ENCODE measurements at places on chromosomes 4 and X.

- DNase-seq, result no peak
Measured at GRCh38 chr4:38255572-38255971, 295.4 kb downstream of the PTTG2 start.

- DNase-seq, result no peak
Measured at GRCh38 chr4:118898684-118899138, 10.1 kb downstream of the SYNPO2 start.

DNA sequence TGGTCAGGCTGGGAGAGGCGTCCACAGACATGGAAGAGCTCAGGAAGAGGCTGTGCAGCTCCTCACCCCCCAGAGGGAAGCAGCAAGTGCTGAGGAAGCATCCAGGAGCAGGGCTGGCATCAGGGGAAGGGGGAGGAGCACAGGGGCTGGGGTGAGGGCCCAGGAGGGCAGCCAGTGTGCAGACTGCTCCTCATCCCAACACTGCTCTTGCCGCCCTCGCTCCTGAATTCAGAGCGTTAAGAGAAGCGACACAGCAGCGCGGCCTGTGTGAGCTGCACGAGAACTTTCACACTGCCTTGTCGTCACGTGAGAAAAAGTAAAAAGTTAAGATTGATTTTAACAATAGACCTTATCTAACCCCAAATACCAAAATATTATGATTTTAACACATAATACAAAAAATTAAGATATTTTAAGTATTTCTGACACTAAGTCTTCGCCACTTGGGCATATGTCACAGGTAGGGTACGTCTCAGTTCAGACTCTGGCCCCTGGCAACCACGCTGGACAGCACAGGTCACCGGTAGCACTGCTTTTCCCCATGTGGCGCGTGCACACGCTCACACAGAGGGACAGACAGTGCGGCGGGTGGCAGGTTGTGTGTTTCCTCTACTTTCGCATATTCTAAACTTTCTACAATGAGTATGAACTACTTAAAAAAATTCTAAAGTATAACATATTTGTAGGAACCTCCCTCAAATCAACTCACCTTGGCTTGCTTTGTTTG, 19.7 kb downstream of the NOP14 start:
- no peak for DNase-seq

DNA sequence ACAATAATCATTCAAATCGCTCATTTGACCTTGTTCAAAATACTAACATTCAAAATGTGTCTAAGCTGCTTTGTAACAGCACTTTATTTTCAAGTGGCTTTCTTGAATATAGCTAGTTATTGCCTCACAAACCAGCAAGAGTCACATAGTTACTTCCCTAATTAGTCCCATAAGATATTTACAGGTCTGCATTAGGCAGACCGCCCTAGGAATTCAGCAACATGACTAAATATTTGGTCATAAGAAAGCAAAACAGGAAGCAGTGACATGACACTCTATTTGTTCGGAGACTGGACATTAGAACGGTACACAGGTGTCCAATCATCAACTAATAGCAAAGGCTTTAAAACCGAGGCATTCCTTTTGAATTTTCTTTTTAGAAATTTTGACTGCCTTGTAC, 262.0 kb downstream of the COL25A1 start:
- no peak for DNase-seq

- no peak for DNase-seq
Measured at GRCh38 chr4:60617731-60618130, 582.4 kb upstream of the ADGRL3 start.

DNA sequence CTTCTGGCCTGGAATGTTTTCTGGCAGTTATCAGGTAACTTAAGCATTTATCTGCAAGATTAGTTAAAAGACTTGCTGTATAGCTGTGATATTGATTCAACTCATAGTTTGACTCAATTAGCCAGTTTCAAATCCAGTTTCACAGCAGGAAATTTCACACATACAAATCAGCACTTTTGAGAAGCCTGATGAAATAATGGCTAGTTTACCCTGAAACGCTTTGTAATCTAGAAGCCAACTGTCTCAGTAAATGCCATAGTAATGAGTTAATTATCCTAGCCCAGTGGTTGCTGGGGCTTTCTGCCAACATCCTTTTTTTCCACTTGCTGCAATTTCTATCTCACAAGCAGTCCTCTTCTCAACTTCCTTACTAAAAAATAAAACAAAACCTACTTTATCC, 53.1 kb downstream of the ARHGEF38 start:
- DNase-seq, result no peak

GRCh38 chrX:69131886-69132285, 33.4 kb downstream of the PJA1 start:
- DNase-seq, result no peak

- DNase-seq, result no peak
Measured at GRCh38 chrX:16100673-16101072, 22.7 kb upstream of the GRPR start.

DNA sequence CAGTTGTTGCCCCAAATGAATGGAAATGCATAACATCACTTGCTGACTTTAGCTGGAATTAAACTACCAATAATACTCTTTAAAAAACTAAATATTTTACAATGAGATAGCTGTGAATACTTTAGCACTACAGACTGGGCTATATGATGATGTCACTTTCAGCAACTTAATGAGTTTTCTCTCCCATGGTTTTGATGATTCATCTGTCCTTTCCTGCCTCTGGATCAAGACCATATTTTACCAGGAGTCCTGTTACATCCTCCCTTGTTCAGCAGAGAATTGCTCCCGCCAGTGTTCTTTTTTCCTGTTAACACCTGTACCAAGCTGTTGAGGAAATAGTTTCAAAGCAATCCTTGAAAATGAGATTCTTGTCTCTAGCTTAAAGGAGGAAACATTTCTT, 543.0 kb downstream of the SPRY1 start:
- no peak for DNase-seq

DNA sequence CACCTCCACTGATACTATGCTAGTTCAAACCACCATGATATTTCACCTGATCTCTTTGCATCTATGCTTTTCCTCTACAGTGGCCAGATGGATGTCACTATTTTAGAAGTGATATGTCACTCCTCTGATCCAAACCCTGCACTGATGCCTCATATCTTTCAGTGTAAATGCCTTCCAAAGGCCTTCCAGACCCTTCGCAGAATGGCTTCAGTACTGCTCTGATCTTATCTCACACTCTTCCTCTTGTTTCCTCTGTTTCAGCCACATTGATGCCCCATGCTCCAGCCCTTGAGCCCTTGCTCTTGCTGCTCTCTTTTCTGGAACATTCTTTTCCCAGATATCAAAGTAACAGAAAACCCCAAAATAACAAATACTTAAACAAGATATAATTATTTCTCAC, 17.9 kb downstream of the MID1IP1 start:
- DNase-seq, result no peak

DNA sequence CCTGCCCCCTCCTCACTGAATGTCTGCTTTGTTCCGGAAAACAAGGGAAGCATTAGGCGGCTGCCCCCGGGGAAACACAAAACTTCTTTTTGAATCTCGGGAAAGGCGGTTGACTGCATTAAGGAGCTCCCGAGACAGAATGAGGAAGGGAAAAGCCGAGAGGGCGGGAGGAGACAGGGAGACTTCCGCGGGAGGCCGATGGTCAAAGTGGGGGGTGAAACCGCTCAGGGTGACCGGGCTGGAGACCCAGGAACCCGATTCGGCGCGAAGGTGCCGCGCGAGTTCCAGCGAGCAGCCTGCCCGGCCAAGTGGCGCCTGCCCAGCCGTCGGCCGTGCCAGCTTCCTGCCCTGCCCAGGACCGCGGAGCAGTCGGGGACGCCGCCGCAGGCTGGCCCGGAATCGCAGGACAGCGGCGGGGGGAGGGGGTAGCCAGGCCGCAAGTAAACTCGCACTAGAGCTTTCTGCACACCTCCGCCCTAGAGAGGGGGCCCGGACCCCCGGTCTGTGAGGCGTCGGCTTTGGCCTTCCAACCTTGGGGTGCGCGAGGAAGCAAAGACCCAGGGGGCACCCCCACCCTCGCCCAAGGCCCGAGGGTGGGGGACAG, 55.1 kb upstream of the BCOR start:
- DNase-seq, result no peak

DNA sequence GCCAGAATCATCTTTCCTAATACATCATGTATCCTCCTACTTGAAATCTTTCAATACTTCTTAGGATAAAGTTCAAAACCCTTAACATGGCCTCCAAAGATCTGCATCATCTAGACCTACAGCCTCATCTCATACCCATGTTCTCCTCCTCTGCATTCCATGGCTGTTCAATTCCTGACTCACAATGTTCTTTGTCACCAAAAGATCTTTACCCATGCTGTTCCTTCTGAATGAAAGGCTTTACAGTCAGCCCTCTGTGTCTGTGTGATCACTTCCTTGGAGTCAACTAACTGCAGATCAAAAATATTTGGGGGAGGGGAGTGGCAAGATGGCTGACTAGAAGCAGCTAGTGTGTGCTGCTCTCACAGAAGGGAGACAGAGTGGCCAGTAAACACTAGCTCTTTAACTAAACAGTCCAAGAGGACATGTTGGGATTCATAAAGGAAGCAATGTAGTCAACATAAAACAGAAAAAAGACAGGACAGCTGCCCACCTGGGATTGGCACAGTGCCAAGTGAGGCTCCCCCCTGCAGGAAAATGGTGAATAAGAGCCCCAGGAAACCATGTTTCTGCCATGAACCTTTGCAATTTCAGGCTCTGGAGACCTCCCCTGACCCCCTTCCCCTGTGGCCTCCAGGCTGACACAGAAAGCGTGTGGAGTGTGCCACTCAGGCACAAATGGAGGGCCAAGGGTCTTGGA, 31.9 kb downstream of the CBR4 start:
- no peak for DNase-seq

DNA sequence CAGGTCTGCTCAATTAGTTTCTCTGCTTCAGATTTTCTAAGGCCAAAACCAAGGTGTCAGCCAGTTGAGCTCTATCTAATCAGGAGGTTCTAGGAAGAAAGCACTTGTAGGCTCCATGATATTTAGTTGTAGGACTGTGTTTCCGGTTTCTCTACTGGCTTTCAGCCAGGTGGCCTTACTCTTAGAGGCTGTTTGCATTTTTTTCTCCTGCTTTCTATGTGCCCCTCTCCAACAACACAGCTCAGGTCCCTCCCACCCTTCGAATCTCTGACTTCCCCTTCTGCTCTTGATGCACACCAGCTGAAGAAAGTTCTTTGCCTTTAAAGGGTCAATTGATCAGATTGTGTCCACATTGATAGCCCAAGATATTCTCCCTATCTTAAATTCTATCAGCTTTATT, 245.2 kb downstream of the RAB28 start:
- DNase-seq, result no peak

GRCh38 chrX:115284877-115285276, 4.6 kb upstream of the LUZP4 start:
- DNase-seq, result no peak

- DNase-seq, result no peak
Measured at GRCh38 chrX:66912417-66912816, 273.5 kb upstream of the EDA2R start.

DNA sequence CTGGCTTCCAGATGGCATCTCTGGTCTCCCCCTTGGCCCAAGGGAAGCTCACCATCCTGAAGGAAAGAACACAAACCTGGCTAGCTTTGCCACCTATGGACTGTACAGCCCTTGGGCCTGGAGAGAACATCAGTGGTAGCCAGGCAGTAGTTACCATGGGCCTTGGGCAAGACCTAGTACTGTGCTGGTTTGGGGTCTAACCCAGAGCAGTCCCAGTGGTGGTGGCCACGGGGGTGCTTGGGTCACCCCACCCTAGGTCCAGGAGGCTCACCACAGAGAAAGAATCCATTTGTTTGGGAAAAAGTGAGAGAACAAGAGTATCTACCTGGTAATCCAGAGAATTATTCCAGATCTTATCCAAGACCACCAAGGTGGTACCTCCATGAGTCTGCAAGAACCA, 290.7 kb upstream of the PPP1R2C start:
- DNase-seq, result no peak

- no peak for DNase-seq
Measured at GRCh38 chrX:149572743-149573142, 14.5 kb downstream of the MAGEA9B start.

GRCh38 chr4:26713563-26714151, 129.8 kb downstream of the TBC1D19 start:
- no peak for DNase-seq

- no peak for DNase-seq
Measured at GRCh38 chr4:2791518-2792395, 1.1 kb upstream of the SH3BP2 start.

DNA sequence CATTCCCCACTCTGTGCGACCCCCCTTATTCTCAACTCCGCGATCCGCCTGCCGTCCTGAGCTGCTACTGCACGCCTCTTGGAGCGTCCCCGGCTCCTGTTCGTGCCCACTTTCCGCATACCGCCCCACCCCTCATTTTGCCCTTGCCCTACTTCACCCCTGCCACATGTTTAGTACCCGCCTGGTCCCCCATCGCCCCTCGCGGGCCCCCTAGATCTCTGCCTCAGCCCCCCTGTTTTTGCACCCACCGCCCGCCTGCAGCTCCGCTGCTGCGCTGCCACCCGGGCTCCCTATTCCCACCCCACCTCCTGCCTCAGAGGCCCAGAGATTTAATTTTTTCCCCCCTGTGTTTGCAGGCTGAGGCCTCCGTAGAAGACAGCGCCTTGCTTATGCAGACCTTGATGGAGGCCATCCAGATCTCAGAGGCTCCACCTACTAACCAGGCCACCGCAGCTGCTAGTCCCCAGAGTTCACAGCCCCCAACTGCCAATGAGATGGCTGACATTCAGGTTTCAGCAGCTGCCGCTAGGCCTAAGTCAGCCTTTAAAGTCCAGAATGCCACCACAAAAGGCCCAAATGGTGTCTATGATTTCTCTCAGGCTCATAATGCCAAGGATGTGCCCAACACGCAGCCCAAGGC, 1.4 kb downstream of the MAGED1 start:
- no peak for DNase-seq

GRCh38 chr4:21117541-21118180, 417.4 kb downstream of the PACRGL start:
- no peak for DNase-seq

DNA sequence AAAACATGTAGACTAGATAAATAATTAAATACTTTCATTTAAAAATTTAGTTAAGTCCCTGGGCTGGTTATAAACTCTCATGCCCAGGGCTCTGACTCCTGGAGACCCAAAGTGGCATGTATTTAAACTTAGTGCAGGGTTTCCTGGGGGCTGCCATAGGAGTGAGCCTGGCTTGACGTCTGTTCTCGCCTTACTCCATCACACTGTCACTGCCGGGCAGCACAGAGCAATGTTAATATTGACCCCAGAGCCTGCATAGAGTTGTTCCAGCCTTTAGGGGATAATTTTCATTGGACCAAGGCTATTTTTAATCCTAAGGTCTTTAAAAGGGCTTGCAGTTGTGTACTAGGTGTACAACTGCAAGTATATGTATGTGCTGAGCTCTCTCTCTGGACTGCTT, 31.2 kb downstream of the KIAA0232 start:
- no peak for DNase-seq
